ENCODE measurements at places on chromosomes 2 and 18.
A peak's percentile ranks its signal among the peaks of the same experiment; 100 is the strongest.

DNA sequence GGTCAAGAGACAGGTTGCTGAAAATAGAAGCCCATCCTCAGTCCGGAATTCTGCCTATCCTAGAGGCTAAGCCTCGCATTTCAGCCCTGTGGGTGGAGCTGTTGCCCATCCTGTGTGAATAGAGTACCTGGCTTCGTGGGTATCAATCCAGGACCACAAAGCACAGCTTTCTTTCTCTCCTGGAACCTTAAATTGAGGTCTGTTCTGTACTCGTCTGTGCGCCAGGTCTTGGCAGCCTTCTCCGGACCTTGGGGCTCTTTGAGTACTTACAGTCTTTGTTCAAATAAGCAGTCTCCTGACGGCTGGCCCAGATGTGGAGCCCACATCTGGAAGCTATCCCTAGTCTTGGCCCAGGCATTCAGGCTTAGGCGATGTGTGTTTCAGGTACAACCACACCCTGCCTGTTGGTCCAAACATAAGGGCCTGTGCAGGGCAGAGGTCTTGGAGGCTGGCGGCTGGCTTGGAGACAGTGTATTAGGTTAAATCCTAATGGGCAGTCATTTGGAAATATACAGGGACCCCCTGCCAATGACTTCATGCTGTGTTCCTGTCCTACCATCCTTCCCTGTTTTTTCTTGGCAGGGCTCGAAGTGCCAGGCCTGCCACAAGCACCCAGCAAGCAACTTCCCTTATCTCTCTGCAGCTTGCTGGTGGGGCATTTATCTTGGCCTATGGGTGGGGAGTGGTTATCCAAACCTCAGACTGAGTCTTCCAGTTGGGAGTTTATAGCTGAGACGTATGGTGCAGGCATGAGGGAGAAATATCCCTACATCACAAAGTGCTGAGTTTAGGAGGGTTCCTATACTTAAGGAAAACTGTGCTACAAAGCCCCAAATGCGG is 294.1 kb downstream of the BCL2 start:
- DNase-seq, result no peak

DNA sequence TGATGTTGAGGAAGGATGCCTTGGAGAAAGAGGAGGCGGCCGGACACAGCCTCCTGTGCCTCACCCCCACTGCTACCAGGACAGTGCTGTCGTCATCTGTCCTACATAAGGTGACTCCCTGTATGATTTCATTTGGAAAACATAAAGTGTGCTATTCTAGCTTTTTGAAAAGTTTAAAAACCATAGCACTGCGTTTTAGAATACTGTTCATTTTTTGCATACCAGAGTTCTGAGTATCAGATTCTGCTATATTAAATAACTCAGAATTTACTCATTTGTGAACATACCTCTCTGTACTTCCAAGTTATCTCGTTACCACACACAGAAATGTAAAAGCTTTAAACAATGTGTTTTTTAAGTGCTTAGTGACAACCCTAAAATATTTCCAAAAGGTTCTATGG is 302.9 kb downstream of the LRRTM1 start:
- DNase-seq, result no peak

DNA sequence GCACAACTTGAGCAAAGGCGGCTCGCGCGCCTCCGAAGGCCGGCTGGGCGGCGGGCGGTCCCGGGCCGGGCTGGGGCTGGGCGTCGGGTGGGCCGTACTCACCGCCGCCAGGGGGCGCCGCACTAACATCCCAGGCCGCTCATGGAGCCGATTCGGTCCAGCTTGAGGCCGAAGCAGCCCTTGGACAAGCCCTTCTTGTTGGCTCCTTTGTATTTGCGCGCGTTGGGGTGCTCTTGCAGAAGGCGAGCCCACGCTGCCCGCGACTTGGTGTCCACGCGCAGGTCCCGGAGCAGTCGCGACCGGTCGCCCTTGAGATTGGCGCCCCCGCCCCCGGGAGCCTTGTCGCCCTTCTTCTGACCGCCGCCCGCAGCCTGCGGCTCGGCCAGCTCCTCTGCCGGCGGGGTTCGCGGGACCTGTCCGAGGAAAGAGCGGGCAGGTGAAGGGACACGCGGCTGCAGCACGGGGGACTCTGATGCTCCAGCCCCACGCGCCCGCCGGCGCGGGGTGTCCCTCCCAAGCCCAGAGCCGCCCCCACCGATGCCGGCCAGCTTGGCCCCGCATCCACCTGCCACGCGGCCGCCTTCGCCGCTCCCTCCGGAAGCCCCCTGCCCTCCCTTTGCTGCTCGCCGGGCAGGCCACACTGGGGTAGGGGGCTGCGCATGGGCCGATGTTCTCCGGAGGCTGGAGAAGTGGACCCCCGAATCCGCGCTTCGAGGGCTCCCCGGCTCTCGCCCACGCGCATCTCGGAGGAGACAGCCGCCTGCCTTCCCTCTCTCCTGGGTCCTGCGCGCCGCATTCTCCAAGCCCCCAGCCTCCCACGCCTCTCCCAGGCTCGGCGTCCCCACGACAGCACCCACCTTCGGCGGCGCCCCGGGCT is 655 bp downstream of the NPPC start:
- peak; percentile 63 for DNase-seq

- no peak for DNase-seq
Observed at GRCh38 chr2:100405403-100406119, 11.9 kb downstream of the CHST10 start.

- DNase-seq, result no peak
Observed at GRCh38 chr18:47628240-47628781, 302.1 kb downstream of the SMAD2 start.

DNA sequence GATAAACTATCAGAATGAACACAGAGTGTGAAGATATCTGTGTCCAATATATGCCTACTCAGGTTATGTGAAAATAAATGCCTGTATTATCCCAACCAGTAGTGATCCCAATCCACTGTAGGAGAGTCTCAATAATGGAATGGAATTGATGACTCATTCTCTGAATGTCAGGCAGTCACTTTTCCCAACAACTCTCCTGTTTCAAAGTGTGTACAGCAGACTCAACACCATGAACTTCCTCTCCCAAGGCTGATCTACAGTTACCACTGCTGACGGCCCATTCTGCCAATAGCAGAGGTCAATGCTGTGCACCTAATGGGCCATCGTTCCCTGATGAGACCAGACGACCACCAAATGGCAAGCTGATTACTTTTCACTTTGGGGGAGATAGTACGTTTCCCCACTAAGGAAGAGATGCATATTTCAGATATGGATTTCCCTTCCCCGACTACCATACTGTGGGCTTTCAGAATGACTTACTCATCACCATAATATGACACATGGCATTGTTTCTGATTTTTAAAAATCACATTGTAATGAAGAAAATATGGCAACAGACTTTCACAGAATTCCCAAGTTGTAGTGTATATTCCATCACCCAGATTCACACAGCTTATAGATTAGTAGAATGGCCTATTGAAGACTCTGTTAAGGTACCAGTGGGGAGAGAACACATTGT is 601.7 kb upstream of the VRK2 start:
- DNase-seq, result no peak

- DNase-seq, result no peak
Observed at GRCh38 chr2:115414466-115414865, 972.0 kb downstream of the DPP10 start.

DNA sequence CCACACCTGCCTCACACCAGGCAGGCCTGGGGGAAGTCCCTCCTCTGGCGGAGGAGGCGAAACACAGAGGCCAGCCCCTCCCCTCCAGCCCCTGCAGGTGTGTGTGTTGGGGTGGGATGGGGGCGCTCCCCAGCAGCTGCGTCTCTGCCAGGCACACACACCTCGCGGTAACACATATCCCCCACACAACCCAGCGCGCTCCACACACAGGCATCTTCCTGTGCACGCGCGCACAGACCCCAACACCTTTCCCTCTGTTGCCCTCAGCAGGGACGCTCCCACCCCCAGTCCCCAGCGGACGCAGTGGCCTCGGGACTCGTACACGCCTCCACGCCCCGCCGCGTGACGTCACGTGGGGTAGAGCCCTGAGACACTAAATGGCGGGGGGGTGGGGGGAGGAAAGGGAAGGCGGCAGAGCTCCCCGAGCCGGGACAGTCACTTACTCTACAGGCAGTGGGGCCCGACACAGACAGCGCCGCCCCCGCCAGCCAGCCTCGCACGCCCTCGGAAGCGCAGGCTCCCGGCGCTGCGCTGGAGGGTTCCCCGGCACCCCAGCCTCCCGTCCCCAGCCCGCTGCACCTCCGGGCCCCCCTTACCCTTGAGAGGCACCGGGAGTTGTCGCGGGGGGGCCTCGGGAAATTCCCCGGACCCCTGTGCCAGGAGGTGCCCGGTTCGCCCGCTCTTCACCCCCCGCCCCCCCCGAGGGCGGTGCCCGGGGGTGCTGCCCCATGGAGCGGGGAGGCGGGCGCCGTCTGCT is at the start of gene WNT10A:
WNT10A (plus strand) TSS at position 751 of the 757 bp plus-strand sequence. CDS start 144 bp downstream, outside the sequence.
- DNase-seq, result peak; percentile 67

DNA sequence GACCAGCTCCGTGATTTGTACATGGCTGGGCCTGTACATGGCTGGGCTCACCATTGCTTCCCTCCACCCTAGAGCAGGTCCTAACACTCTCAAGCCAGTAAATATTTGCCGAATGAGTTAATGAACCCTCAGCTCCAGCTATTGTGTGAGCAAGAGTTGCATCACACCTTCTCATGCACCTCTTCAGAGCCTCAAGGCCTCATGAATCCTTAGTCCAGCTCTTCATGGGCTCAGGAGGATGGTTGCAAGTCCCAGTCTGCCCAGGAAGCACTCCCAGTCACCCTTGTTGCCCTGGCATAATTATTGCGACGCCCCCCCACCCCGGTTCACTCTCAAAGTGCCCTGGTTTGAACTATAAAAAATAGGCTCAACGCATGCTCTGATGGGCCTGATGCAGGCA is 30.1 kb upstream of the GNAL start:
- DNase-seq, result no peak

GRCh38 chr2:97730245-97730644 is 16.9 kb downstream of the ZAP70 start:
- DNase-seq, result no peak

DNA sequence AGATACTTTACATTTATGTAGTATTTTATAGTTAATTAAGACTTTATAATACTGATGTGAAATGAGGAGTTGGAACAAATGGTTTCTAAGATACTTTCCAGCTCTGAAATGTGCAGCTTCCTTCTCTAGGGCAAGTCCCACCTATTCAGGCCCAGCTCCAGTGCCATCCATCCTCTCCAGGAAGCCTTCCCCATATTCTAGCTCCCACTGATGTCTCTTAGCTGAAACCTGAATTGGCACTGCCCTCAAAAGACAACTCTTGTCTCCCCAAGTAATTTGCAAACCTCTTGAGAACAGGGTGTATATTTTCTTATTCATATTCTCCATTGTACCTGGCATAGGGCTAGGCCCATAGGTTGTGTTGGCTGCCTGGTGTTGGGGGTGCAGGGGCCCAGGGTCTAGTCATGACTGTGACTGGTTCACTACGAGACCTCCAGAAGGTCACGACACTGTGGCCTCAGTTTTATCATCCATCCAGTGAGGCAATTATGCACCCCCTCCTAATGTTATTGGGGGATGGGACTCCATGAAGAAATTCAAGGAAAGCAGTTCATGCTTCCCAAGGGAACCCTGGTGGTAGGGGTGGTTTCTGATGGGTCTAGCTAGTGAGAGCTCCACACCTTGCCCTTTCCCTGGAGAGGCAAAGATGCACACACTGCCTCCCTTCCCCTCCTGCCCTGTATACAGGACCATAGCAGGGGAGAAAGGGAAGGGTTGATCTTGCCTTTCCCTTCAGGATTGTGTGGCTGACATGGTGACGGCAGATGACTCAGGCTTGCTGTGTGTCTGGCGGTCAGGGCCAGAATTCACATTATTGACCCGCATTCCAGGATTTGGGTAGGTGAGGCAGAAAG is 2.8 kb downstream of the WDR54 start:
- no peak for DNase-seq

GRCh38 chr2:2413525-2413924 is 82.5 kb upstream of the MYT1L start:
- DNase-seq, result no peak

DNA sequence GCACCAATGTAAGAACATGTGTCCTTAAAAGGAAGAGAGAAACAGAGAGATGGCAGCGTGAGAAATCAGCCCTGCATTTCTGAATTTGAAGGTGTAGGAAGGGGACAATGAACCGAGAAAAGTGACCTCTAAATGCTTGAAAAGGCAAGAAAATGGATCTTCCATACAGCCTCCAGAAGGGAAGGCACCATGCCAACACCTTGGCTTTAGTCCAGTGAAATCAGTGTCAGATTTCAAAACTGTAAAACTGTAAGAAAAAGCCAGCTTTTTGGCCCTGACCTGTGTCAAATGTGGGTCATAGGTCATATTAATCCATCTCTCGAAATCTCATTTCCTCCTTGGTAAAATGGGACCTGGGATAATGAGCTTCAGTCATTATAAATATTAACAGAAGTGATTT is 762.3 kb downstream of the DCDC2C start:
- no peak for DNase-seq

DNA sequence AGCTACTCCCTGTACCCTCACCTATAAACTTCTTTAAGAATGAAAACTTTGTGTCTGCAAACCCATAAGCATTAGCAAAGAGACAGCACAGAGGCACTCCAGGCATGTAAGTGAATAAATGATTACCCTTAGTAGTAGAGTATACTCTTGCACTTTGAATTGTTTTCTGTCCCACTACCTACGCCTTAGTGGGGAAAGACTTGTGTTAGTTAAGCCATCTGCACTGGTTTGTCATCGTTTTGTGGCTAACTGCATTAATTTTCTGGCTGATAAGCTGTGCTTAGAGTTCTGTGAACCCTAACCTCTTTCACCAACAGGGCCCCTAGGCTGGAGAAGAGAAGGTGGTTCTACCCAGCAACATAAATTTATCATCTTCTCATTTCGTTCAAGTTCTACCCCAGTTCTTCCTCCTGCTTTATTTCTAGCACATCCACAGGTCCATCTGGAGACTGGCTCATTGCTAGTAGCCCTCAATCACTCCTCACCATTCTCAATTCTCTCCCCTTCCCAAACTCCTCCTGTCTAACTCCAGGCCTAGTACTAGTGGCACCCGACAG is 710 bp downstream of the LMAN2L start:
- no peak for DNase-seq

GRCh38 chr2:100059638-100060037 is 82.8 kb downstream of the AFF3 start:
- DNase-seq, result no peak

GRCh38 chr2:192202373-192202772 is 7.6 kb upstream of the TMEFF2 start:
- no peak for DNase-seq

DNA sequence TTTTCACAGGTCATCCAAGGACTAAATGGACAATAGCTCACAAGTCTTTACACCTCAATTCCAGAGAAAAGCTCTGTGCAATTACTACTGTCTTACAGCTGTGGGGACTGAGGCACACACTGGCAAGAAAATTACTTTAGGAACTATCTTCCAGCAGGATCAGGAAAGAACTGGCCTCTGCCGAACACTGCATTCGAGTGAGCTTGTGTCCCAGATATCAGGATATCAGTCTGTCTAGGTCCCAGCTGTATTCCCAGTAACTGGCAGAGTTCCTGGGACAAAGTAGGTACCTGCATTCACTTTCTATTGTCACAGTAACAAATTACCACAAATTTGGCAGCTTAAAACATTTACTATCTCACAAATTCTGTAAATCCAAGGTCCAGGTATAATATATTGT is 183.7 kb downstream of the IRS1 start:
- no peak for DNase-seq

DNA sequence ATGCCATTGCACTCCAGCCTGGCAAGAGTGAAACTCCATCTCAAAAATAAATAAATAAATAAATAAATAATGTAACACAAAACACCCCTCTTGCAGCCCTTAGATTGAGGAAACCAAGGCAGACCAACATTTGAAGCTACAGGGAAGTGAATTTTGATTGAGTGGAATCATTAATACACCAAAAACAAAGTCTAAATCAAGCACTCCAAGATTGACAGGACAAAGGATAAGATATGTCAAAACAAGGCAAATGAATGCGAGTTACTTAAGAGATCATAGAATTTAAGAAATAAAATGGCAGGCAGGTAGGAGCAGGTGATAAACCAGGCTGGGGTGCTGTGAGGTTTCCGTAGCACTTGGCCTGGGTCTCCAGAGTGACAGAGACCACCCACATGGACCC is 54.9 kb upstream of the RAB12 start:
- no peak for DNase-seq
